Non-pigmented ciliary epithelial cell (primary cell): ENCODE measurements at places on chromosomes 5 and 9.

DNA sequence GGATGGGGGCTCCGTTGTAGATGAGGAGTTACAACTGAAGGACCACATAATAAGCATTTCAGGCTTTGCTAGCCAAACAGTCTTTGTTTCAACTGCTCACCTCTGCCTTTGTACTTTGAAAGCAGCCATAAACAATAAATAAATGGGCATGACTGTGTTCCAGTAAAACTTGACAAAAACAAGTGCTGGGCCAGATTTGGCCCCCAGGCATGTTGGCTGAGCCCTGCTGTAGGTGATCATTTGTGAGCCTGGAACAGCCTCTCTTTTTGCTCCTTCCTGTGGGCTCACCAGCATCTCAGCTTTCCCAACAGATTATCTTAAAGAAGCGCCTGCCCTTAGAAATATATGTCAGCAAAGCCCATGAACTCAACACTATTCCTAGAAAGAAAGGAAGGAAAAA, 149.4 kb downstream of the GOLPH3 start:
- no peak for DNase-seq

GRCh38 chr9:3855929-3856328, 330.1 kb upstream of the RFX3 start:
- no peak for DNase-seq

DNA sequence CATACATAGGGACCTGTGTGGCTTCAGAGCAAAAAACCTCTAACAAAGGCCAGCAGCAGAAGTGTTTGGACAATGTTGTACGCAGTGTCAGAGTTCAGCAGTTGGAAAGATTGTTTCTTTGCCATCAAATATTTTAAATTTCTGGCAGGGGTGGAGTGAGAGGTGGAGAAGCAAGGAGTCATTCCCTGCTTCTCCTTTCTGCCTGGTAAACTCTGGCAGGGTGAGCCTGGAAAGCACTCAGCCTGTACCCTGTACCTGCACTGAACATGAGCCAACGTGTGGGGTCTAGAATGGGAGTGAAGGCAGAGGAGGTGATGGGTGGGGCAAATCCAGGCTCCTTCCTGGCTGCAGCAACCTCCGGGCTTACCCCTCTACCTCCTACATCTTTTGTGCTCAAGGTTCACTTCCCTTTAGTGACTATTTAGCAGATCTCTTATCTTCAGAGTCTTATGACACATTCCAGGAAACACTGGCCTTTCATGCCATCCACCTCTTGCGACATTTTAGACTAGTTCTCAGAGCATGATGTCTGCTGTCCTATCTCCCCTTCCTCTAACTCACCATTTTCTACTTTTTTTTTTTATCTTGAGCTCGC, 445.0 kb upstream of the PIK3R1 start:
- no peak for DNase-seq

- no peak for DNase-seq
These were observed 67.5 kb downstream of the TLE1 start for GRCh38 chr9:81621785-81622259.

- no peak for DNase-seq
These were observed 1.4 kb upstream of the JAK2 start for GRCh38 chr9:4983601-4984165.

DNA sequence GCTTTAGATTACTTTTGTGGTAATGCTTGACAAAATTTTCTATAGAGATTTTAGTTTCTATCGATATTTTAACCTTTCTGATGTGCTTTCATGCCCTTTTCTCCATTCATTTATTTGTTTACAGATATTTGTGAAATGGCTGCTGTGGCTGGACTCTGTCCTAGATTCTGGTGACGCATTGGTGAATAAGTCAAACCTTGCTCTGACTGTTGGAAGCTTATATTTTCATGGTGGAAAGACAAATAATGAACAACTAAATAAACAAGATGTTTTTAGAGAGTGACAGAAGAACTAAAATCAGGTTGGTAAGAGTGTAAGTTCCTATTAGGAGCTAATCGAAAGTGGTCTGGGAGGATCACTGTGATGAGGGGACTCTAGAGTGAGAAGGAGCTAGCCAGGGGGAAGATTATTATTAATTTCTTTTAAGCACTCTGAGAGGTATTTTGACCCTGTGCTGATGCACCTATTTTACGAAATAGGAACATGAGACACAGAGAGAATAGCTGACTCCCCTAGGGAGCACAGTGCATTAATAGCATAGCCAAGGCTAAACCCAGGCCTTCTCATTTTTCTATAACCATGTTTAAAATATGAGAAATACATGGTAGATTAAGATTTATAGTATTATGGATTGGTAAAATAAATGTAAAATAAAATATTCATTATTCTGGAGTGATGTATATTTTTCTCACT, 411.9 kb upstream of the ARRDC3 start:
- DNase-seq, result no peak

- peak; percentile 51 for DNase-seq
These were observed 296.3 kb downstream of the ADAMTS6 start for GRCh38 chr5:65185468-65185867.

- no peak for DNase-seq
These were observed 86.7 kb upstream of the AGXT2 start for GRCh38 chr5:35134278-35135030.
